ENCODE measurements at places on chromosomes 4 and X.
A peak's percentile ranks its signal among the peaks of the same experiment; 100 is the strongest.

- H3K4me1 ChIP-seq, result peaks cover 31% of the 10 kb centered on the region
- peaks cover 18% of the 10 kb centered on the region for H3K27me3 ChIP-seq
- H3K36me3 ChIP-seq, result no peaks in the 10 kb centered on the region
- peak overlapping the region; percentile 91 for H3K27ac ChIP-seq
- DNase-seq, result peak; percentile 78
Observed at GRCh38 chr4:139176302-139177048, 543 bp downstream of the ELF2 start.

DNA sequence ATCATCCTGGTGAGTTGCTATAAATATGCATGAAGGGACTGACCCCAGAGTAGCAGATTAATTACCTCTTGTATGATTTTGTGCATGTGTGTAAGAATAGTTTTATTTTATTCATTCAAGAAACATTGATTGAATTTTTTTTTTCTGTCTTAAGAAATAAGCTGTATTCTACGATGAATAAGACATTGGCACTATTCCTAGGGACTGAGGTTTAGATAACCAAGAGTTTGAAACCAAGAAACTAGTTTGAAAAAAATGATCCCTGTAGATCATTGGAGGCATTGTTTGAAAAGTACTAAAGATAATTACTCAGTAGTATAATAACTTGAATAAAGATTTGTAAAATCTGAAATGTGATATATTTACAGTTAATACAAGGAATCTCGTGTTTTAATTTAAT is 1086.9 kb downstream of the PCDH7 start:
- H3K36me3 ChIP-seq, result no peaks in the 10 kb centered on the region
- no peak for DNase-seq
- no peaks in the 10 kb centered on the region for H3K27me3 ChIP-seq

- H3K27me3 ChIP-seq, result peaks cover 32% of the 10 kb centered on the region
- H3K4me1 ChIP-seq, result no peaks in the 10 kb centered on the region
- H3K27ac ChIP-seq, result no peak overlapping the region
- no peaks in the 10 kb centered on the region for H3K36me3 ChIP-seq
Observed at GRCh38 chr4:25970226-25970675, 56.2 kb downstream of the SMIM20 start.

- H3K4me1 ChIP-seq, result no peaks in the 10 kb centered on the region
- no peaks in the 10 kb centered on the region for H3K36me3 ChIP-seq
- H3K4me3 ChIP-seq, result no peak overlapping the region
- no peak overlapping the region for H3K27ac ChIP-seq
- no peak for DNase-seq
- H3K27me3 ChIP-seq, result peaks cover 22% of the 10 kb centered on the region
Observed at GRCh38 chr4:140271553-140271952, 101.9 kb upstream of the SCOC start.

- no peak overlapping the region for H3K4me3 ChIP-seq
- H3K36me3 ChIP-seq, result no peaks in the 10 kb centered on the region
- no peak for DNase-seq
- H3K27me3 ChIP-seq, result peaks cover 3% of the 10 kb centered on the region
- H3K4me1 ChIP-seq, result no peaks in the 10 kb centered on the region
Observed at GRCh38 chr4:15244354-15244753, 183.5 kb upstream of the C1QTNF7 start.

DNA sequence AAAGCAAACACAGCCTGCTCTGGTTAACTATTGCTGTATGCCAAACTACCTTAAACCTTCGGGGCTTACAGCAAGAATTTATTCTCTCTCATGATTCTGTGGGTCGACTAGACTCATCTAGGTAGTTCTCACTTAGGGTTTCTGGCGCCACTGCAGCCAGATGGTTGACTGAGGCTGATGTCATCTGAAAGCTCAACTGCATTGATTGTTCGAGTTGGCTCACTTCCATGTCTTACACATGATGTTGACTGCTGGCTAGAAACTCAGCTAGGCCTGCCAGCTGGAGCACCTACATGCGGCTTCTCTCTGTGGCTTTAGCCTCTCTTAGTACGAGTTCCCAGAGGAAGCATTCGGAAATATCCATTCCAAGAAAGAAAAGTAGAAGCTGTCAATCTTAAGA is 103.2 kb downstream of the SRPX start:
- H3K36me3 ChIP-seq, result no peaks in the 10 kb centered on the region
- H3K4me1 ChIP-seq, result no peaks in the 10 kb centered on the region
- no peak overlapping the region for H3K4me3 ChIP-seq
- H3K27me3 ChIP-seq, result no peaks in the 10 kb centered on the region
- H3K27ac ChIP-seq, result no peak overlapping the region

- no peak for DNase-seq
- H3K4me1 ChIP-seq, result peaks cover 12% of the 10 kb centered on the region
- H3K36me3 ChIP-seq, result peaks cover 6% of the 10 kb centered on the region
- H3K4me3 ChIP-seq, result no peak overlapping the region
Observed at GRCh38 chr4:122830426-122831095, 3.9 kb downstream of the FGF2 start.

- no peaks in the 10 kb centered on the region for H3K27me3 ChIP-seq
- H3K4me1 ChIP-seq, result no peaks in the 10 kb centered on the region
- DNase-seq, result no peak
Observed at GRCh38 chr4:33400504-33400903, 2680.3 kb downstream of the PCDH7 start.

Measured in activated naive CD4-positive, alpha-beta T cell treated with anti-CD3 and anti-CD28 coated beads, Interleukin-2, amount 10 ng/mL, durations not matched to agents 7 days and 5 days (primary cell).